ENCODE measurements at places on chromosomes 6 and 20.

- DNase-seq: no peak
These were observed 26.6 kb upstream of the KLHL31 start for GRCh38 chr6:53692172-53692571.

DNA sequence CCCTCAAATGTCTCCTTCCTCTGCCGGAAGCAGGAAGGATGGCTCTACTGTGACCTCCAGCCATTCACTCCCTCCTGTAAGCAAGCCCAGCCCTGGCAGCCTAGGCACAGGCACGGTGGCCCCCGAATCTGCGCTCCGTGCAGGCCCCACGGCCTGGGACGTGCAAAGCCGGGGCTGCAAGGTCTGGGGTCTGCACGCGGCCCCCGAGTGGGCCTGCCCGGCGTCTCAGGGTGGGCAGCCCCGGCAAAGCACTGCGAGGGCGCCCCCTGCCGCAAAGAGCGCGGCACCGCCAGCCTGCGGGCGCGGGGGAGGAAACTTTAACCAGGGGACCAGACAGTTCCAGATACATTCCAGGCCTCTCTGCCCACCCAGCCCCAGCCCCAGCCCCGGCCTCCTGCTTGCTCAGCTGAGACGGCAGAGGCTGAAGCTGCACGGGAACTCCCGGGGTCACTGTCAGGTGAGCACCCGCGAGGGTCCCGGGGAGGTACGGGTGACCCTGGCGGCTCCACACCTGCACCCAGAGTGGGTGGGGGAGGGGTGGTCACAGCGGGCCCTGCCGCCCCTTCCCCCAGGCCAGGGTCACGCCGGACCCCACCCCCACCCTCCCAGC is 98.8 kb downstream of the ASXL1 start:
- no peak for DNase-seq

- no peak for DNase-seq
These were observed 729 bp upstream of the ZHX3 start for GRCh38 chr20:41318271-41318649.

- DNase-seq: no peak
These were observed 35.1 kb upstream of the DUSP22 start for GRCh38 chr6:257031-257725.

- DNase-seq: no peak
These were observed 77.6 kb upstream of the RGS17 start for GRCh38 chr6:153208706-153209105.

DNA sequence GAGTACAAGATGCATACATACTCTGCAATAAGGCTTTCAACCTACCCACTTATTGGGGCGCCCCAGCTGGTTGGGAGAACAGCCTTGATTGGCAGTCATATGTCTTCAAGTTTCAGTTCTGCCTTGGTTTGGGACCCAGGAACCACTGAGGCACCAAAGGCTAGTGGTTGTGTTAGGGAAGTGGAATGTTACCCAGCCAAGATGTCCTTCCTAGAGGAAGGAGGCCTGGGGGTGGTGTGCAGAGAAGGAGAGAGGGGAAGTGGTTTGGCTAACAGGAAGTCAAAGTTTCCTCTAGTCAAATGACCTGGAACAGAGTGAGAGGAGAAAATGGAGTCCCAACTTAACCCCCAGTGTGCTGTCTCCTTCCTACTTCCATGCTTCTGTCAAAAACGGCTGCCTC is 59.4 kb downstream of the CD164 start:
- DNase-seq: no peak

DNA sequence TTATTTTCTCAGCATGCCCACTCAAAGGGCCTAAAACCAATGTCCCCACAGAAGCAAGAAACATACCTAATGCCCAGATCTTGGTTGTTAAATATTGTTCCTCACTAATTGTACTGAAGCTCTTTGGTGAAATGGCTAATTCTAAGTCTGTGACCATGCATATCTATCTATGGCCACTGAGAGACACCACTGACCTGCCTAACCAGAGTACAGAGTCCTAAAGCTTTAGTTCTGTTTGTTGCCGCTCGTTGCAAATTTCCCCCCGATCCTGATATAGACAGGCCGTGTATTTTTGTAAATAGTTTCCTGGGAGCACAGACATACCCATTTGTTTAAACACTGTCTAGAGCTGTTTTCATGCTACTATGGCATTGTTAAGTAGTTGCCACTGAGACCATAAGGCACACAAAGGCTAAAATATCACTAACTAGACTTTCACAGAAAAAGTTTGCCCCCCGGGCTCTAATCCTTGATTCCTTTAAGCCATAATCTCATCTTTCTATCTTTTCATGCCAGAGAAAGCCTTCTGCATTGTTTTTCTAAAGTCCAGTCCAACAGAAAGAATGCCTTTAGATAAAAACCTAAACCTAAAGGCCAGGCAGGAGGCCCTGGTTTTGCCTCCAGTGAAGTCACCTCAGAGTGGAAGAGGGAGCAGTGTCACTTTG is 48.7 kb downstream of the DNAAF9 start:
- DNase-seq: no peak

- no peak for DNase-seq
These were observed 110.7 kb downstream of the TFAP2B start for GRCh38 chr6:50929323-50929722.

DNA sequence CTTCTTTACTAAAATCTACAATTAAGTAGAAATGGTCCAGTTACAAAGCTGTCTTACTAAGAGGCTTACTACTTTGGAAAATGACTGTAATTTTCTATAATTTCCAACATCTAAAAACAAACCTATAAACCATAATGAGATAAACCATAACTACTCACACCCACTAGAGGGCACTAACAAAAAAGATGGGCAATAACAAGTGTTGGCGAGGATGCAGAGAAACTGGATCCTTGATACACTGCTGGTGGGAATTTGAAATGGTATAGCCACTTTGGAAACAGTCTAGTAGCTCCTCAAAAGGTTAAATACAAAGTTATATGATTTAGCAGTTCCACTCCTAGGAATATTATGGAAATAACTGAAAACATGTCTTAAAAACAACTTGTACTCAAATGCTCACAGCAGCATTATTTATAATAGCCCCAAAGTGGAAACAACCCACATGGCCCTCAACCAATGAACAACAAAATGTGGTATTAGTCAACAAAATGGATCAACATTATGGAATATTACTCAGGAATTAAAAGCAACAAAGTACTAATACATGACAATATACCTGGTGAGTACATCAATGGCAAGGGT is 50.6 kb downstream of the GJA10 start:
- peak; percentile 42 for DNase-seq

DNA sequence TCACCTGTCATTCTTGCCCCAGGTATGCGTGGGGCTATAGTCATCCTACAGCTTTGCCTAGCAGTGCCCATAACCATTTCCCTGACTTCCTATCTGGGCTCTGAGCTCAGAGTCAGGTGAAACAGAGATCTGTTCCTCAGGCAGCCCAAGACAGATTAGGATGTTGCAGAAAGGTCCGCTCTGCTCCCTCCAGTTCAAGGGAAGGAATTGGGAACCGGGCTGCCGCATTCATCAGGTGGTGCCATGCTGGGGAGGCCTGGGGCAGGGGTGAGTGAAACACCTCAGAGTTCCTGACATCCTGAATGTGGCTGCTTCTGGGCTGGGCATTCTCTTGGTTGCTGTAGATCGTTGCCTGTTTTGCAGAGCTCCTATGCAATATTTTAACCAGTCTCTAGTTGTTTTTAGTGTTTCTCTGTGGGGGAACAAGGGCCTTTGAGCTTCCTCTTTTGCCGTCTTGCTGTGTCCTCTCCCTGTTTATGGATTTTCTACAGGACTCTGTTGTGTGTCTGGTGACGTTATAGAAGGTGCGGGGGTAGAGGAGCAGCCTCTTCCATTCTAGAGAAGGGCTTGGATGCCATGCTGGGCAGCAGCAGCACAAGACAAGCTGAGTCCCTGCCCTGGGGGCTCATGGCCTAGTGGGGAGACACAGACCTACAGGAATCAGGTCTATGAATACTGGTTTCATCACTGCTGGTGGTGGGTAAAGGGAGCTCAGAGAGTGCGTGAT is 9.2 kb downstream of the ENTPD6 start:
- DNase-seq: no peak

- DNase-seq: no peak
These were observed 9.8 kb downstream of the PGM3 start for GRCh38 chr6:83183082-83183828.

GRCh38 chr6:26431258-26432172 is 8.8 kb upstream of the BTN3A3 start:
- DNase-seq: no peak

DNA sequence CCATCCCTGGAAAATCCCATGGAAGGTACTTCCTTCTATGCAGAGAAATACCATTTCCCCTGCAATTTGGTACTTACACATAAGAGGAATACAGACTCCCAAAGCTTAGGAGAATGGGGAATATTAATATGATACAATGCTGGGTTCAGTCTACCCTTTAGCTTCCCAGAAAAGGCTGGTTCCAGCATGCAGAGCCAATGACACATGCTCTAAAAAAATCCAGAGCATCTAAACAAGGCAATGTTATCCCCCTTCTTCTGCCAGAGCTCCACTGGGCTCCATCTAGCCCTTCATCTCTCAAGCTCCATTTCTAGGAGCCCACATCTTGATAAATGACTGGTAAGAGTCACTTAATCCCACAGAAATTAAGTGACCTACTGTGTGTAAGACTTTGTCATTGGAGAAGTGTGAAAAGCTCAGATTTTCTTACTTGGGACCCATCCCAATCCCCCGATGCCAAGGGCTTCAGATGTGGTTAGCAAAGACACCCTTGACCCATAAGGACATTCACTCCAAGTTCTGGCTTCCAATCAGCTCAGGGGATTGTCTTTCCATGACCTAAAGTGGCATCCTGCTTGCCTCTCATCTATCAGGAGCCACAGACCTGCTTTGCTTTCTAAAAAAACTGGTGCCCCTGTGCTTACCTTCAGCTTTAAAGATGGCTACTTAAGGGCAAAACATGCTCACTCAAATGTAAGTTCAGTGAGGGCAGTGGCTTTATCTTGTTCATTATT is 137.5 kb downstream of the UNC5CL start:
- DNase-seq: no peak

GRCh38 chr6:73476723-73477122 is 15.2 kb downstream of the MTO1 start:
- DNase-seq: no peak
